ENCODE measurements at places on chromosomes 2 and 18.

DNA sequence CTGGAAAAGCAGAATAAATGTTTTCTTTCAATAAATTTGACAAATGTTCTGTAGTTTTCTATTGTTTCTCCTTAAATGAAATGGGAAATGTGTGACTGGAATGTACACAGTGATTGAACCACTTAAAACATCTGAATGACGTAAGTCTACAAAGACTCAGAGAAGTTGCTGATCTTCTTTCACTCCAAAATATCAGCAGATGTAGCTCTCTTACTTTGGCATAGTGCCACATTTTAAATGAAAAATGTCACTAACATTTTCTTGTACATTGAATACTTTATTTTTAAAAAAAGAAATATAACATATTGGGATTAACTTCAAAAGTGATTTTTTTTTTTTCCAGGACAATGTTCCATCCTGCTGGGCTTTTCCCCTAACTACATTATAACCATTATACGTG, 565.6 kb downstream of the TMEM182 start:
- no peak for DNase-seq

- DNase-seq: no peak
Observed at GRCh38 chr2:240764605-240765004, 55.4 kb downstream of the KIF1A start.

DNA sequence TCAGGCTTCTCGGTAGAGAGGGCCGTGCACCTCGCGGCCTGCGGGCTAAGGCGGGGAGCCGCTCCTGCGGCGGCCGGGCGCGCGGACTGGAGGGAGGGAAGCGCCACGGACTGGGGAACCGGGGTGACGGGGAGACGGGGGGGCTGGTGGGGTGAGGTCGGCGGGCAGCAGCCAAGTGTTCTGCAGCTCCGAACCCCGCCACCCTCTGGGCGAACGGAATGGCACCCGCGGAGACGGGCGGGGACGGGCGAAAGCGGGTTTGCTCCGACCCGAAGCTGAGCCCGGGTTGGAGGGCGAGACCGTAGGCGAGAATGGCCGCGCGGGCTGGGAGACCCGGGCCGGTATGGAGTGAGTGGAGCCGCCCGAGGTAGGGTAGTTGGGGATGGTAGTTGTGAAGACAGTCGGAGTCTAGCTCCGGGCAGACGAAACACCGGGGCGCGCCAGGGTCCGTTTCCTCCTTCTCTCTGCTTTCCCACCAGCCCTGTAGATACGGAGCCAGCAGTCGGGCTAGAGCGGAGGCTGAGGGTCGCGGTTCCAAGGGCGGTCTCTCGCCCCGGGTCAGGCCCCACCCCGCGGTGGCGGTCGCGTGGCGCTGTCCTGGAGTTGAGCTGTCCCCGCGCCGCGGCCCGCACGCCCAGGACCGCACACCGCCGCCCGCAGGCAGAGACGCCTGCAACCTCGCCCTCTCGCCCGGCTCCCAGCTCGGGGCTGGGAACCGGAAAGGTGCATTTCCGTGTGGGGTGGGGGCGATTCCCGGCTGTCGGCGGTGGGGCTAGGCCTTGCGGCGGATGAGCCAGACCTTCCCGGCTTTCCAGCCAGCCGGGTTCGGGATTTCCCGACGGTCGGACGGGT, 160.3 kb upstream of the SIX2 start:
- peak; percentile 72 for DNase-seq

GRCh38 chr2:64609227-64609941, 44.3 kb downstream of the SERTAD2 start:
- DNase-seq: peak; percentile 62

GRCh38 chr2:119486886-119487285, 37.4 kb downstream of the SCTR start:
- no peak for DNase-seq

GRCh38 chr2:108417254-108417653, 31.8 kb upstream of the GCC2 start:
- no peak for DNase-seq

DNA sequence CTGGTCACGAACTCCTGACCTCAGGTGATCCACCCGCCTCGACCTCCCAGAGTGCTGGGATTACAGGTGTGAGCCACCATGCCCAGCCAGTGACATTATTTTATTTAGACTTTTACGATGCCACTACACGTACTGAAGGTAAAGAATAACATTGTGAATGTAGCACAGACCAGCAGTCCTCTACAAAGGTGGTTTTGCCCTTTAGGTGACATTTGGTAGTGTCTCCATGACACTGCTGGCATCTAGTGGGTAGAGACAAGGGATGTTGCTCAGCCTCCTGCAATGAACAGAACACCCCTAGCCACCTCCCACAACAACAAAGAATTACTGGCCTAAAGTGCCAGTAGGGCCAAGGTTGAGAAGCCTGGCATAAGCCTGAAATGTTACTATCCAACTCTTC, 69.5 kb downstream of the MYOM1 start:
- no peak for DNase-seq

GRCh38 chr2:43136011-43136799, 90.2 kb downstream of the ZFP36L2 start:
- no peak for DNase-seq

DNA sequence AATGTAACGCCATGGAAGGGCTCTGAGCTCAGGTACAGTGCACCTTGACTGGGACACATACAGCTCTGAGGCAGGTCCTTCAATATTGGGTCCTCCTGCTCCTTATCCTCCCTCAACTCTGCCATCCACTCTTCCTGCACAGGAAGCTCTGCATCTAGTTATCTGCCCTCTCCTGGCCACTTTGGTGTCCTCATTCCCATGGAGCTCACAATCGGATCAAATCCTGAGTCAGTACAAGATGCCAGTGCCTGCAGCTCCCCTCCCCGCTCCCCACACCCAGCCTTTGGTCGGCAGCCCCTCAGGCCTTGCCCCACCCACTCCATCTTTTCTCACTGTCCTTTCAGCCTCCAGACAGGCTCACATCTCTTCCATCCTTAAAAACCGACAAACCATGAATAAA, 58.0 kb downstream of the LRRFIP1 start:
- no peak for DNase-seq

DNA sequence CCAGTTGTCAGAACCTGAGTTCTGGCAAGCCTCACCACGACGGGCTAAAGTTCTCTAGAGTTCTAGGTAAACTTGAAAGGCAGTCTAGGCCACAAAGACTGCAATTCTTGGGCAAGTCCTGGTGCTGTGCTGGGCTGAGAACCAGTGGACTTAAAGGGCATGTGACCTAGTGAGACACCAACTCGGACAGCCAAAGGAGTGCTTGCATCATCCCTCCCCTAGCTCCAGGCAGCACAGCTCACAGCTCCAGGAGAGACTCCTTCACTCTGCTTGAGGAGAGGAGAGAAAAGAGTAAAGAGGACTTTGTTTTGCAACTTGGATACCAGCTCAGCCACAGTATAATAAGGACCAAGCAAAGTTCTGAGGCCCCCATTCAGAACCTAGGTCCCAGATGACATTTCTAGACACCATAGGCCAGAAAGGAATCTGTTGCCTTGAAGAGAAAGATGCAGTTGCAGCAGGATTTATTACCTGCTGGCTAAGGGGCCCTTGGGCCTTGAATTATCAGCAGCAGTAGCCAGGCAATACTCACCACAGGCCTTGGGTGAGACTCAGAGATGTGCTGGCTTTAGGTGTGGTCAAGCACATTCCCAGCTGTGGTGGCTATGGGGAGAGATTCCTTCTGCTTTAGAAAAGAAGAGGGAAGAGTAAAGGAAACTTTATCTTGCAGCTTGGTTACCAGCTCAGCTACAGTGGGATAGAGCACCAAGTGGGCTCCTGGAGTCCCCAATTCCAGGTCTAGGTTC, 51.8 kb downstream of the UPP2 start:
- no peak for DNase-seq

DNA sequence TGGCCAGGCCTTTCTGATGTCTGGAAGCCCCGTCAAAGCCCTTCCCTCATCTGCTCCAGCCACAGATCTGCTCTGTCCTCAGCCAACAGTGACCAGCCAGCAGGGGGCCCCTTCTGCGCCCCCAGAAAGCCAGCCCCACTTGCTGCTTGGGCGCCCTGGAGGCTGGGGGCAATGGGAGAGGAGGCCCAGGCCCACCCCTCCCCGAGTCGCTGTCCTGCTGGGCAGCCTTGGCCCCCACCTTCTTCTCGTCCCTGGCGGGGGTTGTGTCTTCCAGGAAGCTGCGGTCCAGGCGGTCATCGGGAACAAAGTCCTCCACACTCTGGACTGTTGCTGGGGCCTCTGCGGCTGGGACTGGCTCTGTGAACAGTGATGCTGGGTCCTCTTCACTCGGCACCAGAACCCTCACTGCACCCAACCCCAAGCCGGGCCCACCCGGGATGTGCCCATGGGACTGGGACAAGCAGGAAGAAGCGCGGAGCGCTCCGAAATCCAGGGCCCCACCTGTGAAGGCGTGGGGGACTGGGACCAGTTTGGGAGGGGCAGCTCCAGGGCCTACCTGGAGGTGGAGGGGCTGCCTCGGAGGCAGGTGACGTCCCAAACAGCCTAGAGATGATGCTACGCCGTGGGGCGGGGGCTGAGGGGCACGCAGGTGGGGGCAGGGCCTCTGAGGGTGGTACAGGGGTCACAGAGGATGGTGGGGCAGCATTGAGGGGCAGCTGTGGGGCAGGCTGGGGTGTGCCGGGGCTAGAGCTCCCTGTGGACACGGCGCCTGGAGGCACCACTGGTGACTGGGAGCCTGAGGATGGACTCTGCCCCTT, 257.6 kb downstream of the ANKRD30B start:
- DNase-seq: no peak

- DNase-seq: no peak
Observed at GRCh38 chr18:47893047-47893446, 37.4 kb downstream of the SMAD2 start.

- no peak for DNase-seq
Observed at GRCh38 chr2:206739271-206739670, 21.1 kb upstream of the DYTN start.
